ENCODE measurements at places on chromosomes 6 and 20.

DNA sequence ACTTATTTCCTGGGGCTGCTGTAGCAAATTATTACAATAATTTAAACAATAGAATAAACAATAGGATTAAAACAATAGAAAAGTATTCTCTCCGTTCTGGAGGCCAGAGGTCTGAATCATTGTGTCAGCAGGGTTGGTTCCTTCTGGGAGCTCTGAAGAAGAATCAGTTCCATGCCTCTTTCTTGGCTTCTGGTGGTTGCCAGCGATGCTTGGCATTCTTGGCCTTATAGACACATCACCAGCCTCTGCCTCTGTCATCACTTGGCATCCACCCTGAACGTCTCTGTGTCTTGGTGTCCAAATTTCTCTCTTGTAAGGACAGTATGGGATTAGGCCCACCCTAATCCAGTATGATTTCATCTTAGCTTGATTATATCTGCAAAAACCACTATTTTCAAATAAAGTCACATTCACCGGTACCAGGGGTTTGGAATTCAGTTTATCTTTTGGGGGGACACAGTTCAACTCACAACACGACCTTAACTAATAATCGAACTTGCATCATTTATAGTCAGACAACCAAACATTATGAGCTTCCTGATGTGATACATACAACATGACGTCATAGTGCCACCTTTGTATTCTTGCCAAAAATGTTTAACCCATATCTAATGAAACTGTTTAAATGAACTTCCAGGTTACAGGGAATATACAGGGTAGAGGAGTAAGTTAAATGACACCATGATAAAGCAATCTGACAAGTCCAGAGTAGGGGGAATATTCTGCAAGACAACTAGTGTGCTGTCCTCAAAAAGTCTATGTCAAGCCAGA lies 84.7 kb upstream of the RNF24 start:
- peaks cover 9% of the 10 kb centered on the region for H3K4me1 ChIP-seq
- no peak overlapping the region for H3K27ac ChIP-seq
- H3K4me3 ChIP-seq, result no peak overlapping the region

DNA sequence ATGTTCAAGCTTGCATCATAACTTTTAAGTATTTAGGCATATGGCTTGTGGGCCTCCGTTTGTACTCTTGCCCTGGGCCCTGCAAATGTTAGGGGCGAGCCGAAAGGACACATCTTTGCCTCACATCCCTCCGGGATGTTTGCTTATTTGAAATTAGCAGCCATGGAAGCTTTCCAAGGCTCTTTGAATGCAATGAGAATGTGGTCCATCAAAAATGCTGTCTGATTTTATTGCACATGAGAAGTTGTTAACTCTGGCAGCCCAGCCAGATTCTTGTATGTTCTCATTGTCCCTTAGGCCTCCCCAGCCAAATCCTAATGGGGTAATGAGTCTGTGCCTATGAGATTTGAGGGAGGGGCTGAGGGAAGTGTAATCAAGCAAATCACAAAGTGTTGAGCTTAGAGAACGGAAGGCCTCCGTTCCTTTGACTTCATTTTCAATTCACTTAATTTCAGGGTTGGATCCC lies 261.2 kb upstream of the MARCKS start:
- H3K4me3 ChIP-seq, result no peak overlapping the region
- no peak for DNase-seq
- H3K4me1 ChIP-seq, result no peaks in the 10 kb centered on the region
- H3K27ac ChIP-seq, result no peak overlapping the region

GRCh38 chr6:44053760-44054556 lies 73.3 kb downstream of the MRPL14 start:
- no peak for DNase-seq
- no peaks in the 10 kb centered on the region for H3K27me3 ChIP-seq
- peaks cover 29% of the 10 kb centered on the region for H3K4me1 ChIP-seq
- H3K27ac ChIP-seq, result no peak overlapping the region
- H3K4me3 ChIP-seq, result no peak overlapping the region

DNA sequence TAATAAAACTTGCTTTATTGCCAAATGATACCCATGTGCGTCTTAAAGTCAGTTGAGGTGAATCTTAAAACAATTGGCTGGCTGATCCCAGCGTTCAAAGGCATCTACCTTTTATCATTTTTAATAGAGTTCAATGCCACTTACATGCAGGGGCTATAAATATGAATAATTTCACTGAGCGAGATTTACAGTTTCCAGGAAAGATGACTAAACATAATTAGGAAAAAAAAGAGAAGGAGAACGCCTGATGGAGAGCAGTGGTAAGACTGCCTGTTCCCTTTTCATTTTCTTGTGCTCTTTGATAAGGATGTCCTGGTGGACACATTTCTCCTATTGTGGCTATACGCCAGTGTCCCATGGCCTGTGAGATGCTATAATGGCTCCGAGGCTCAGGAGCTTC lies 139.9 kb upstream of the SLC22A23 start:
- peaks cover 17% of the 10 kb centered on the region for H3K27me3 ChIP-seq
- no peak overlapping the region for H3K27ac ChIP-seq
- no peaks in the 10 kb centered on the region for H3K36me3 ChIP-seq
- no peak overlapping the region for H3K4me3 ChIP-seq

DNA sequence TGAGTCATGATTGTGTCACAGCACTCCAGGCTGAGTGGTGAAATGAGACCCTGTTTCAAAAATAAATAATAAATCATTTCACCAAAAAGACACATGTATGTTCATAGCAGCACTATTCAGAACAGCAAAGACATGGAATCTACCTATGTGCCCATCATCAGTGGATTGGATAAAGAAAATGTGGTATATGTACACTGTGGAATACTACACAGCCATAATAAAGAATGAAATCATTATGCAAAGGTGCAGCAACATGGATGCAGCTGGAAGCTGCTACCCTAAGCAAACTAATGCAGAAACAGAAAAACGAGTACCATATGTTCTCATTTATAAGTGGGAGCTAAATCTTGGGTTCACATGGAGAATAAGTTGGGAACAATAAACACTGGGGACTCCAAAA lies 33.1 kb downstream of the ZNF451 start:
- no peaks in the 10 kb centered on the region for H3K27me3 ChIP-seq
- no peak overlapping the region for H3K4me3 ChIP-seq
- no peak overlapping the region for H3K27ac ChIP-seq
- peaks cover 3% of the 10 kb centered on the region for H3K4me1 ChIP-seq

DNA sequence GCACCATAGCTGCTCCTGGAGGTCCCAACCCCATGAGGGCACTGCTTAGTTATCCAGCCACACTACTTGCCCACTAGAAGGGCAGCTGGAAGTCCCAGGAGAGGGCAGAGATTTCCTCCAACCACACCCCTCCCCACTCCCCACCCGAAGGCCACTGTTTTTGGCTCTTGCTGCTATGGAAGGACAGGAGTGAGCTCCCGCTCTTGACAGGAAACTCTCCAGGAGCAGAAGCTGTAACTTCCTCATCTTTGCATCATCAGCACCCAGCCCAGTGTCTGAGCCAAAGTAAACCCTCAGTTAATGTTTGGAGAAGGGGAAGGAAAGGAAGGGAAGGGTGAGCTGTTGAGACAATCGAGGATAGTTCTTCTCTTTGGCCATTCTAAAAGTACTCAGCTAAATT lies 120.7 kb downstream of the MTFR2 start:
- peaks cover 21% of the 10 kb centered on the region for H3K36me3 ChIP-seq
- no peaks in the 10 kb centered on the region for H3K4me1 ChIP-seq
- DNase-seq, result no peak

DNA sequence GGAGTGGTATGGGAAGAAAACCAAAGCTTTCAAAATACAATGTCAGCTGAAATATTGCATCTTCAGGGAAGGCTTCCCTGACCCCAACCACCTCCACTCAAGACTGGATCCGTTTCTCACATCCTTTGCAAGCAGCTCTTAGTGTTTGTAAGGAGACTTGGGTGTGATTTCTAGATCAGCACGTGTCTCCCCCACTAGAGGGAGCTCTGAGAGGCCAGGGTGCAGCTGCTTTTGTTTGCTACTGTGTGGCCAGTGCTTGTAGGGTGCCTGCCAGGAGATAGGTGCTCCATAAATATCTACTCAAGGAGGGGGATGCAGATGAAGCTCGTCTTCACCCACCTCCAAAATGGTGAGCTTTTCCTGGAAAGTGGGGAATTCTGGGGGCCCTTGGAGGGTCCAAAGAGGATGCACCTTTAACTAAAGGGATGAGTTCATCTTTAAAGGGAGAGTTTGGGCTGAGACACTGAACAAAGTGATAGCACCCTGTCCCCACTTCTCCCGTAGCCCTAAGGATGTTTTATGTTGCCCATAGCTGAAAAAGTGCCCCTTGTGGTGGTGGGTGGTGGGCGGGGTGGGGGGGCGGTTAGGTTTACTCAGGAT lies 52.6 kb upstream of the MAFB start:
- no peak overlapping the region for H3K4me3 ChIP-seq
- H3K4me1 ChIP-seq, result no peaks in the 10 kb centered on the region
- H3K27ac ChIP-seq, result no peak overlapping the region
- H3K36me3 ChIP-seq, result no peaks in the 10 kb centered on the region
- peaks cover 10% of the 10 kb centered on the region for H3K27me3 ChIP-seq

GRCh38 chr20:25226433-25227316 lies 21.2 kb upstream of the PYGB start:
- no peaks in the 10 kb centered on the region for H3K36me3 ChIP-seq
- H3K4me3 ChIP-seq, result no peak overlapping the region
- no peak overlapping the region for H3K27ac ChIP-seq
- no peak for DNase-seq
- H3K27me3 ChIP-seq, result no peaks in the 10 kb centered on the region
- peaks cover 7% of the 10 kb centered on the region for H3K4me1 ChIP-seq

- H3K36me3 ChIP-seq, result no peaks in the 10 kb centered on the region
- no peaks in the 10 kb centered on the region for H3K4me1 ChIP-seq
- no peaks in the 10 kb centered on the region for H3K27me3 ChIP-seq
- H3K4me3 ChIP-seq, result no peak overlapping the region
- no peak overlapping the region for H3K27ac ChIP-seq
- no peak for DNase-seq
Observed at GRCh38 chr6:43128926-43129325, 42.1 kb upstream of the SRF start.
